DMS 273 treated with DMSO at 0.1 percent for 48 hours (cell line): ENCODE measurements at places on chromosomes 12 and 14.

- DNase-seq: no peak
Observed at GRCh38 chr12:3040026-3040656, 37.0 kb upstream of the TSPAN9 start.

- no peak for DNase-seq
Observed at GRCh38 chr12:120620624-120621023, 19.8 kb upstream of the CABP1 start.

DNA sequence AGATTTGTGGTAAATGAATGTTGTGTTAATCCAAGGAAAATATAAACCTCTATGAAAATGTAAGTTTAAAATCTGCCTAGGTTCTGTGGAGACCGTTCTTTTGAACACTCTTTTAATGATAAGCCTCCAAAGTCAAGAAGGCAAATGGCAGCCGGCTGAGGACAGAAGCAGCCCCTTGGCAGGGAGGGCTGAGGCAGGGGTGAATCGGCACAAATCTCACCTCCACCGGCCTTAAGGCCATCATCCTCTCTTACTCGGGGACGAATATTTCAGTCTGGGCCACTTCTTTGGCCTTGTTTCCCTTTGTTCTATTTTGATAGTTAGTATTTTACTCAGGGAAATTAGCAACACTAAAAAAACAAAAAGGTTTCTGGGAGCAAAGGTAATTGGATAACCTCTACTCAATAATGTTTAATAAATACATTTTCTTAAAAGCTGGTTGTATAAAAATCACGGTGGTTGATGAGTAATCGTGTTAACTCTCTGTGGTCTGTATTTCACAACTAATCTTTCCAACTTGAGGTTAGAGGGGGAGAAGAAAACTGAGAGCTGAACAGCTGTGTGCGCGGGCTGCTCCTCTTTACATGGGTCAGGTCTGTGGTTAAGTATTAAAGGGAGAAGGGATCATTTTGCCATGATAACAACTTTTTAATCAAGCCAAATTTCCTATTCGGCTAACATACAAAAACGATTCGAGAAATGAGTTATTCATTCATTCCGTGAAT is 18.6 kb downstream of the LGMN start:
- no peak for DNase-seq

- DNase-seq: no peak
Observed at GRCh38 chr12:71567537-71567936, 96.1 kb downstream of the ZFC3H1 start.

- DNase-seq: no peak
Observed at GRCh38 chr12:56995201-56995929, 11.0 kb downstream of the ZBTB39 start.

DNA sequence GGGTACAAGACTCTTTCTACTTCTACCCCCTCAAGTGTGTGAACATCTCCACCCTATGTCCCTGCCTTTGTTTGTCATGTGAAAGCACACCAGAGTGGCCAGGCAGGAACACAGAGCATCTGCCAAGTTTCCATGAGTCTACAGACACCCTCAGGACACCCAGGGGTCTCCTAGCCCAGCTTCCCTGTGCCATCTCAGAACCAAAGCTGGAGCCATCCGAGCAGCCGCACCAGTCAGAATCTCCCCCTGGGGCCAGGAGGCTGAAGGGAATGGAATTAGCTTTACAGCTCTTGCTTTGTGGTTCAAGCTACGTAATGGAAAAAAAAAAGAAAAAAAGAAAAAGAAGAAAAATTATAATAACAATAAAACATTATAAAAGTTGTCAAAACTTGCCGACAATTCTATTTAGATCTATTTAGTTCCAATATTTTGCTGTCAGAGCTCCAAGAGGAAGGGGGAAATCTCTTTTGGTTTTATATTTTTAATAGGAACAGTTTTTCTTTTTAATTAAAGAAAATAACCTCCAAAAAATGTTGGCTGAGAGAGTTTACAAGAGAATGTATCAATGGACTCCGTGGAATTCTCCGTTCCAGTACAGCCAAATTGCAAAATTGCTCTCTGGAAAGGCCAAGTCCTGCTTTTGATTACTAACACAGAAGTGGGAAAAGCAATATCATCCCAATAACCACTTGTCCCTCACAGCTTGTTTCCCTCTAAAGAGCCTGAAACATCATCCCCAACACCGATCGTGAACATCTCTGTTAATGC is 37.1 kb downstream of the TBX5 start:
- DNase-seq: no peak

DNA sequence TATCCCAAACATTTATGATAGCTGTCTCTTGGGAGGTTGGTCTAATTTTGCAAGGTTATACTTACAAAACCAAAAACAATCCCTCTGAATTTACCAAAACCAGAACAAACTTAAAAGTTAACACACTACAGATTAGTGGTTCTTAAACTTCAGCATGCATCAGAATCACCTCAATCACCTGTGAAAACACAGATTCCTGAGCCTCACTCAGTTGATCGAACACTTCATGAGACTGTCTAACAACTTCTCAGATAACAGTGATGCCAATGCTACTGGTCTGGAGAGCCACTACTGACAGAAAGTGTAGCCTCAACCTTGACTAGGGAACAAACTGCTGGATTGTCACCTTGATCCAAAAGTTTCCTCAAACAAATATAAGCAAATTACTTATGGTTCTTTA is 44.2 kb downstream of the ATP2B1 start:
- DNase-seq: no peak
